ENCODE measurements at places on chromosomes 7 and 10.

DNA sequence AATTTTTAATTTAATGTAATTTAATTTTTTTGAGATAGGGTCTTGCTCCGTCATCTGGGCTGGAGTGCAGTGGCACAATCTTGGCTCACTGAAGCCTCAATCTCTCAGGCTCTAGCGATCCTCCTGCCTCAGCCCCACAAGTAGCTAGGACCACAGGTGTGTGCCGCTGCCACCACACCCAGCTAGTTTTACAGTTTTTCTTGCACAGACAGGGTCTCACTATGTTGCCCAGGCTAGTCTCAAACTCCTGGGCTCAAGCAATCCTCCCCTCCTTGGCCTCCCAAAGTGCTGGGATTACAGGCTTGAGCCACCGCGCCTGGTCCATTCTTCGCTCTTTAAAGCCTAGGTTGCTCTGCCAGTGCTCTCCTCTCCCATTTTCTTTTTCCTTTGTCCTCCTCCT lies 12.9 kb downstream of the CALML3 start:
- no peak for DNase-seq

DNA sequence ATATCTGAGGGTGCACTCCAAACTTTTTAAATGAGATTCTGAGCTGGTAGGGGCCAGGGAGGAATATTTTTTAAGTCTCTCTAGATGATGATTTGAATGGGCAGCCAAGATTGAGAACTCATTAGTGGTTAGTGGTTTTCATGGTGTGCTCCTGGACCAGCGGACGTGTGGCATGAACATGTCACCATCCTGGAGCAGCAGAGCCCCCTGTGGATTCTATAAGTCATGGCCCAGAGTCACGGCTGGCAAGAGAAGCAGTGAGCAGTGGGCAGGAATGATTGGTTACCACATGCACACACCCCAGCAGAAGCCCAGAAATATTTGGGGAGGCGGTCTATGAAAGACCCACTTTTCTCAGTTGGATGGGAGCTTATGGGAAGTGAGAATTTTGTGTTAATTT lies 21.2 kb upstream of the UCN3 start:
- no peak for DNase-seq

GRCh38 chr10:24790599-24790998 lies 66.9 kb upstream of the ARHGAP21 start:
- no peak for DNase-seq

DNA sequence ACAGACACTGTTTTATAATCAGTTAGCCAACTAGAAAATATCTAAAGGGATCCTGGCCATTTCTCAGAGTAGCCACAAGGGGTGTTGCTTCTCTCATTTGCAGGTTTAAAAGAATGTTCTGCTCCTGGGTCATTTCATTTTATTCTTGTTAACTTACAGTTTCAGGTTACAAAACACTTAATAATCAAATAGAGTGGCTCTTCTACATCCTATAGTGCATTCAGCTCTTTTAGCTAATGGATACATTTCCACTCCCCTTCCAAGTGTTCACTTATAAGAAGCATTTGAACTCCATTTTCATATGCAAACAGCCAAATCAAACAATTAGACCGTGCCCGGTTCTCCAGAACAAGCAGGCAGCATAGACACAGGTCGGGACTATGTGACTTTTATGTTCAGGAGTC lies 117.5 kb downstream of the TRIL start:
- no peak for DNase-seq

DNA sequence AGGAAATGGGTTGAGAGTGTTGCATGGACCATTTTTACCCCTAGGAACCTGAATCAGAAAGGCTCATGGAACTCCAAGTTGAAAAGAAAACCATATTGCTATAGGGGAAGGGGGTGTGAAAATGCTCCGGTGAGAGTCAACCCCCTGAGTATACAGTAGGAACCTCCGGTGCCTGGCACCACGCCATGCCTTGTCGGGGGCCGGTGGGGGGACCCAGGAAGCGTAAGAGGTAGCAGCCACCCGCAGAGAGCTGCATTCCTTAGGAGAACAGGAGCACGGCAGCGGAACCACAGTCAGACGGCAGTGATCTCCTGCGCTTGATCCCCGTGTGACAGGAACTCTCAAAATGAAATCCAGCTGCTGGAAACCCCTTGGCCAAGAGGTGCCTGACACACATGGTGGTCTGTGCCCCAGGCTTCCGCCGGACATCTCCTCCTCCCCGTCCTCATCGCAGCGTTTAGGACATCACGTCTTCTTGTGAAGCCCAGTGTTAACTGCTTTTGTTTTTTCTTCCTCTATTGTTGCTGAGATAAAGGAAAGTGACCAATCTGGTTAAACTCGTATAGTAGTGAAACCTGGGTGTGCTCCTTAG lies 186.8 kb downstream of the CELF2 start:
- DNase-seq, result no peak

GRCh38 chr7:142827951-142828500 lies 26.9 kb upstream of the EPHB6 start:
- no peak for DNase-seq

GRCh38 chr10:57706576-57707299 lies 561.0 kb downstream of the IPMK start:
- no peak for DNase-seq

GRCh38 chr10:101293007-101293723 lies 60.8 kb upstream of the BTRC start:
- no peak for DNase-seq

- DNase-seq, result no peak
These were observed 2.2 kb downstream of the FASTK start for GRCh38 chr7:151078233-151079040.

DNA sequence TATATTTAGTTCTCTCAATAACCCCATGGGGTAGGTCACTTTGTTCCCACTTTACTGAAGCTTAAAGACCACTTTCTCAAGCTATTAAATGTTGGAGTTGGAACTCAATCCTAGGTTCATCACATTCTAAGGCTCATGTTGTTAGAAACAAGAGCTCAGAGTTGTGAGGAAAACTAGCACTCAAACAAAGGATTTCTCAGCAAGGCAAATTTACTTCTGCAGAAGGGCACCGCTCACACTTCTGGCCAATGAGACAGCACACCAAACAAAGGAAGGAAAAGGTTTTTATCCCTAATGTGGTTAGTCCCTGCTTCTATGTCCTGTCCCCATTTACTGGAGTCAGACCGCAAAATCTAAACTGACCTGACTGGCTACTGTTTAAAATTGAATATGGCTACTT lies 214.6 kb upstream of the PHF14 start:
- no peak for DNase-seq

- no peak for DNase-seq
These were observed 627 bp upstream of the FLNC start for GRCh38 chr7:128829391-128830166.

GRCh38 chr7:91054374-91054773 lies 209.9 kb upstream of the FZD1 start:
- DNase-seq, result no peak

DNA sequence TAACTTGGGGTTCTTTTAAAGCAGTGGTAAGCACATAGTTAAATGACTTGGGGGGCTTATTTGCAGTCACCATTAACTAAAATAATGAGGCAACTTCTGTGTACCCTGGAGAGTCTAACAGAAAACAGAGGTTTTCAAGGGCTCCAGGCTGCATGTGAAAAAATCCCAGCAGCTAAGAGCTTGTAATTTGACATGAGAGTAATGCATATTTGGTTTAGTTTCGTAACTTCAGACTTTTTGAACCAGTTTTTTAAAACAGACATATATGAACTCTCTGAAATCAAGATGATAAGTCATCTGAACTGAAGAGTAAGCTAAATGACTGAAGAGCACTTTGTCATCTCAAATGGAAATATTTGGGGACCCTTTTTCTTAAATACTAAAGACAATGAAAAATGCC lies 40.2 kb upstream of the IFRD1 start:
- DNase-seq, result no peak

DNA sequence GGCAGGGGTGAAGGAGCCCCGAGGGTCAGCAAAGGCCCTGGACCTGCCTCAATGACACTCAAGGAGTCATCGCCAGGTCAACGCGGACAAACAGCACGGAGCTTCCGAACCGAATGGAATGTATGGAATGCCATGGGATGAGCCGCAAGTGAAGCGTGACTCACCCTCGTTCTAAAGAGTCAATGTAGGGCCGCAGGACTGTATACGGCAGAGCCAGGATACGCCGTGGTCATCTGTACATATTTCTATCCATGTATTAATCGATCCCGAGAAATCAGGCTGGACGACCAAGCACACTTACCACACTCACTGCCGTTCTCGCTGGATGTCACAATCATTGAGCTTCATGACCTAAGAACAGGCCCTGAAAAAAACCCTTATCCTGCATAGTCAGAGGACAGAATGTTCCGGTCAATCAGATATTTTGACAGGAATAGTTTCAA lies 4.3 kb downstream of the SNX8 start:
- no peak for DNase-seq

GRCh38 chr10:48550071-48550691 lies 54.7 kb downstream of the ARHGAP22 start:
- DNase-seq, result no peak
